Caco-2 (cell line): ENCODE measurements at places on chromosomes 3 and 15.
A peak's percentile ranks its signal among the peaks of the same experiment; 100 is the strongest.

- DNase-seq: peak; percentile 51
Measured at GRCh38 chr3:56990641-56991015, 69.8 kb upstream of the SPATA12 start.

GRCh38 chr15:88419830-88420229 is 47.4 kb downstream of the MRPL46 start:
- no peak for DNase-seq

DNA sequence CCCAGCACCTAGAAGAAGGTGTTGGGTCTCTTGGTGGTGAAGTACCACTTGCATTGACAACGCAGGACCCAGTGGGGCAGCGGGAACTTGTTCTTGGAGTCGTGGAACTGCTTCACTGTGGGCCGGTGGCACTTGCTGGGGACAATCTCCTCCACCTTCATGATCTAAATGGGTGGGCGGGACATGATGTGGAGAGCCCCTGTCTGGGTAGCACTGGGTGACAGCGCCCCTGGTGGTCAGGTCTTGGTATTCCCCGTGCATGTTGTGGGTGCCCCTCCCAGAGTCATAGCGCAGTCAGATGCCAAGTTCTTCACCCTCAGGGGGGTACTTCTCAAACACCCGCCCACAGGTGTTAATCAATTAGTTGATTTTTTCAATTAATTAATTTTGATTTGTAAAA is 60.2 kb downstream of the AGBL1 start:
- DNase-seq: peak; percentile 33

- DNase-seq: no peak
Measured at GRCh38 chr3:31166249-31166885, 271.9 kb upstream of the GADL1 start.

DNA sequence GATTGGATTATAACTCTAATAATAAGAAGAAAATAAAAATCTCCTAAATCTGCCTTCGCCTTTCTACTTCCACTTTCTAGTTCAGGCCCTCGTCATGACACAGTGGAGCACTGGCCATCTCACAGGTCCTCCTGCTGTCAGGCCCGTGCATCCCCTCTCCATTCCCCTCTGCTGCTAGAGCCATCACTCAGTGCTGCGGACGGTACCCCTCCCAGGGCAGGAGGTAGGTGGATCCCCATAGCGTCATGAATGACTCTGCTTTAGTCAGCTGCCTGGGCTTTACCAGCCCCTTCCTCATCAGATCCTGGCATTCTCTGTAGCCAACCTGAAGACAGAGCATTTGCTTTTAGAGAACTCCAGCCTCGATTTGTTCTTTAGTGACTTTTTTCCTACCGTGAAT is 12.0 kb upstream of the PPP1R2 start:
- DNase-seq: no peak

- DNase-seq: peak; percentile 26
Measured at GRCh38 chr3:194272221-194272620, 78.9 kb downstream of the CPN2 start.

DNA sequence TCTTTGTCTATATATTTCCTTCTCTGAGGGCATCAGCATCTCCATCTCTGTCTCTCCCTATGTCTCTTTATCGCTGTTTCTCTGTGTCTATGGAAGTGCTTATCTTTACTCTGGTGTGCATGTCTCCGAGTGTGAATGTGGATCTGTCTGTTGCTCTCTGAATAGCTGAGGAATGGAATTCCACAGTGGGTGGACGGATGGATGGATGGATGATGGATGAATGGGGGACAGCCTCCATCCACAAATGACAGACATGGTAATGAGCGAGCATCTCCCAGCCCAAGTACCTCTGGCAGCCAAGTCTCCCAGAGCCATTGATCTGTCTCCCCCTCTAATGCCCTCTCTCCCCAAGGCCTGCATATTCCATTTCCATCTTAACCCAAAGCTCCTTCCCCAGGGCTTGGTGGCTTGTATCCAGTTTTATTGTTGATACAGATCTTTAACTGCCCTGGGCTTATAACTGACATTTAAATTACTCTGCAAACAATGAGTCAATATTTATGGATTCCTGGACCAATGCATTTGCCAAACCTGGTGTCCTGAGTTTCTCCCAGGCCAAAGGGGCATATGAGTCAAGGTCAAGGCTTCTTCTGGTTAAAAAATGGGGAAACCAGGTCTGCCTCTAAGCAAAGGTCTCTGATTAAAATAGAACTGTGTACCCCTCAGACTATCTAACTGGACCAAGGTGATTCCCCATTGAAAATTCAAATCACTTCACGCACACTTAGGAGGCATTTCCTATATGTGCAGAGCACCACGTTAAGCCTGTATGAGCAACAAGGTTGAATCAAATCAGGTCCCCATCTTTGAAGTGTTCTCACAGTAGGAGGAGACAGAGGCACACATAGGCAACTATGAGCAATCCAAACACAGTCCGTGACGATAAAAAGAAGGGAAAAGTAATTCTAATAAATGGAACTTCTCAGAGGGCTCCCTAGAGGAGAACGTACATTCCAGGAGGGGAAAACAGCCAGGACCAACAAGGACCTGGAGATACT is 109.9 kb downstream of the TLE3 start:
- DNase-seq: no peak
